ENCODE measurements at places on chromosomes 6 and 20.

DNA sequence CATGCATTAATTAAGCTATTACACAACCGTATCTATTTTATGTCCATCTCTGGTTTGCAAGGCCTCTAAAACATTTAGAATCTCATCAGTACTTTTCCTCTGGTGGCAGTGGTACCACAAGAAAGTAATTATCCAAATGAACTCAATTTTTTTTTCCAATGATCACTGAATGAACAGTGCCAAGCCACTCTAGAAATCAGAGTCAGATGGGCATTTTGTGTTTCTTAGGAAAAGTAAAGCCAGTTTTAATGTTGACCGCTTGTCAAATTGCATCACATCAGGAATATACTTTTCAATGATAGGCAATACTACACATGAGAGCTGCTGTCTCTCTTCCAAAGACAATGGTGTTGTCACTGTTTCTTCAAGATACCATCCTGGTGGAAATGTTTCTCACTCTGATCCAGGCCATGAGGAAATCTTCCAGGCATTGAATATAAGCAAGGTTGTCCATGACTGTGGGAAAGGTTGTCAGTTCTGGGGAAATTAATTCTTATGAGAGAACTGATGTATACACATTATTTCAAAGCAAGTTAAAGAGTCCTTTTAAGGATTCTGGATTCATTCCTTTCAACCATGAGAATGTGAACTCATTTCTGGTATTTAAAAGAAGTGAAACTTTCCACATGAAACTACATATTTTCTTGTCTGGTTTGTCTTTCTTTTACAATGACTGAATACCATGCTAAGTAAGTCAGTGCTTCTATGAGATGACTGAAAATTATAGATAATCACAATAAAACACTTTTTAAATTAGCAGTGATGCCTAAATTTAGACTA lies 108.8 kb upstream of the TCF21 start:
- no peak for DNase-seq

GRCh38 chr6:158457131-158457530 lies 102.8 kb upstream of the TMEM181 start:
- no peak for DNase-seq

GRCh38 chr6:121879149-121879548 lies 443.7 kb downstream of the GJA1 start:
- DNase-seq: no peak

DNA sequence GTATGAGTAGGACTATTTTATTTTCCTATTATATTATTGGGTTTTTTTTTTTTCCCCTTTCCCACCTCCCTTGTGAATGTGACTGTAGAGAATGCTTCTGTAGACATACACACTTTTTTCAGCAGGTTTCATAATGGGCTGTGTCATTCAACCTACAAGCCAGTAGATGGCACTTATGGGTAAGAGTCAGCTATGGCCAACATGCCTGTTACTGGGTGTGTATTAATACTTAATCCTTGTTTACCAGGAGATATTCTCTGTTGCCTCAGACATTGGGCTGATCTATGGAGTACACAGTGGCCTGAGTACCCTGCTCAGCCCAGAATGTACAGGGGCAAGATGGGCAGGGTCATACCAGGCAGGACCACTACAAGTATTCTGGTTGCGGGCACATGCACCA lies 382.5 kb downstream of the EPHA7 start:
- no peak for DNase-seq

DNA sequence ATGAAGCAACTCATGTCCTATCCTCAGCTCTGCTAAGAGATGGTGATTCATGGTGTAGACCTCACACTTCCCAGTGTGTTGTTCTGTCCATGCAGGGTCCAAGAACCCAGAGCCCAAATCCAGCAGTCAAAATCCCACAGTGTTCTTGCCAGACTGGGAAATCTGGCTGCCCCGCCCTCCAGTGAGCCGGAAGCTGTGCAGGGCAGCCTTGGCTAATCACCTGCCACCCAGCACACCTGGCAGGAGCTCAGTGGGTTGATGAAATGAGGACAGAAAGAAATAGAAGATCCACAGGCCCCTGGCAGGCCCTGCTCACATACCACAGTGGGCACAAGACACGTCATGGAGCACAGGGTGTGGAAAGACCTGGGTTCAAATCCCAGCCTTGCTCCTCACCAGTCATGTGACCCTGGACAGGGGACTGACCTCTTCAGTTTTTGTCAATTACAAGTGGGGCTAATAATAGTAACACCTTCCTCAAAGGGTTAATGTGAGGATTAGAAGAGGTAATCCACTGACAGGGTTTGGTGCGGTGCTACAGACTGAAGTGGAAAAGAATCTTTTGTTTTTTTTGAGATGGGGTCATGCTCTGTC lies 13.6 kb upstream of the GUCA1A start:
- DNase-seq: no peak

GRCh38 chr20:8074931-8075330 lies 55.4 kb upstream of the TMX4 start:
- no peak for DNase-seq

GRCh38 chr6:16337295-16337975 lies 99.0 kb downstream of the GMPR start:
- DNase-seq: no peak

DNA sequence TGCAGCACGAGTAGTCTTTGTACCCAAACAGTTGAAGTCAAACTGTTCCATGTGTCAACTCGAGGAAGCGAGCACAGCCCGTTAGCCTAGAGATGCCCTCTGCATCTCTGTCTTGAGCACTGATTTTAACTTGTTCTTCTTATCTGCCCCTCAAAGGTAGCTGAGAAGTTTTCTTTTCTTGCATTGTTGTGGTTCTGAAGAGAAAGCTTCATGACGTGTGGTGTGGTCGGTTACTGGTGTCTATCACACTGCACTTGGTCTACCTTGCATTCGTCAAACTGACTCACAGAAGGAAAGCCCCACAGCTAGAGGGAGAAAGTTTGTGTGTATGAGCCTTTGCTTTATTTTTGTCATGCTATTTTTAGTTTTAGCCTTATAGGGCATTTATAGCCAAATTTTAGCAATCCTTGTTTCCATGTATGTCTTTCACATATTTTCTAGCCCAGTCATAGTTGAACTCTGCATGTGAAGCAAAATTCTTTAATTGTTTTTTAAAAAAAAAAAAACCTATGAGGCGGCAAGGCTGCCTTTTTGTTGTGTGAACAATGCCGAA lies 115.1 kb downstream of the JAG1 start:
- DNase-seq: peak; percentile 61

All from GM13976 (cell line).